SK-N-SH (cell line): ENCODE measurements at places on chromosomes 16 and 17.

- no peak for DNase-seq
These were observed 25.0 kb downstream of the NXN start for GRCh38 chr17:954431-955164.

- no peak for DNase-seq
These were observed 4.1 kb downstream of the B3GNT9 start for GRCh38 chr16:67146523-67147357.

GRCh38 chr17:8719291-8720246 lies 25.1 kb downstream of the CCDC42 start:
- no peak for DNase-seq

DNA sequence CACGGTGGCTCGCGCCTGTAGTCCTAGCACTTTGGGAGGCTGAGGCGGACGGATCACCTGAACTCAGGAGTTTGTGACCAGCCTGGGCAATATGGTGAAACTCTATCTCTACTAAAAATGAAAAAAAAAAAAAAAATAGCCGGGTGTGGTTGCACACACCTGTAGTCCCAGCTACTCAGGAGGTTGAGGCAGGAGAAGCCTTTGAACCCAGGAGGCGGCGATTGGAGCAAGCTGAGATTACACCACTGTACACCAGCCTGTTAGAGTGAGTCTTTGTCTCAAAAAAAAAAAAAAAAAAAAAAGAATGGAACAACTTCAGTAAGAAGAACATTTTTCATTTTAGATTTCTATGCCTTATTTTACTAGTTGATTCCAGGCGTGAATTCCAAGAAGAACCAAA lies 2.7 kb downstream of the NUP85 start:
- DNase-seq: no peak

- no peak for DNase-seq
These were observed 27.1 kb downstream of the PPL start for GRCh38 chr16:4909825-4910224.

- DNase-seq: no peak
These were observed 102.5 kb downstream of the SALL1 start for GRCh38 chr16:51048544-51048943.

- DNase-seq: no peak
These were observed 71.8 kb downstream of the ABHD15 start for GRCh38 chr17:29495011-29495410.

- DNase-seq: no peak
These were observed at the start of gene ZNF750 for GRCh38 chr17:82839617-82840292. Gene ZNF750 (minus strand): TSS chr17:82840022. CDS start chr17:82832454, 7,568 bp downstream.

- no peak for DNase-seq
These were observed 24.8 kb downstream of the KCNJ12 start for GRCh38 chr17:21400816-21401593.
